ENCODE measurements at places on chromosomes 11 and 22. TPM values are rescaled to one million over a fixed set of nuclear protein-coding genes. Genes with fewer than 3 reads are reported as not detected.

The GAL3ST1 gene
- 0.19 TPM for total RNA-seq

The HSPB2 gene
- total RNA-seq: not detected

The NDUFS8 gene
- 197 TPM for total RNA-seq

The DKK3 gene
- total RNA-seq: 1,099 TPM

The APOA5 gene
- total RNA-seq: not detected

The ANKK1 gene
- 0.12 TPM for total RNA-seq

The CYB5R2 gene
- 2.4 TPM for total RNA-seq

The EEF1G gene
- 1,947 TPM for total RNA-seq

The OR6Q1 gene
- total RNA-seq: not detected

All from glomerular endothelial cell (primary cell).